ENCODE measurements at places on chromosomes 1 and 21.
A peak's percentile ranks its signal among the peaks of the same experiment; 100 is the strongest.

DNA sequence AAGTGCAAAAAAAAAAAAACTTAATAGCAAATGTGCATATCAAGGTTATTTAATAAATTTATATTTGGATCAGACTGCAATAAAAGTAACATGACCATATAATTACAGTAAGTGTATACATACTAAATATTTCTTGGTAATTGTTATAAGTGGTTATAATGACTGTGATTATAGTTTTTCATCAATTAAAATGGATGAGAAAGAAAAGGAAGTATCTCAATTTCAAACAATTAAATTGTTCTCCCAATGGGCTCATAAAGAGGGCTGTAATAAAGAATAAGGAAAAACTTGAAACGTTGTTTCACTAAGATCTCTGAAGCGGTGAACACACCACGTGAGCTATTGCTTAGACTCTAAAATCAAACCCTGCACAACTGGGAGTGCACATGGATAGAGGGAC, 104.1 kb downstream of the CDC42BPA start:
- DNase-seq = no peak

DNA sequence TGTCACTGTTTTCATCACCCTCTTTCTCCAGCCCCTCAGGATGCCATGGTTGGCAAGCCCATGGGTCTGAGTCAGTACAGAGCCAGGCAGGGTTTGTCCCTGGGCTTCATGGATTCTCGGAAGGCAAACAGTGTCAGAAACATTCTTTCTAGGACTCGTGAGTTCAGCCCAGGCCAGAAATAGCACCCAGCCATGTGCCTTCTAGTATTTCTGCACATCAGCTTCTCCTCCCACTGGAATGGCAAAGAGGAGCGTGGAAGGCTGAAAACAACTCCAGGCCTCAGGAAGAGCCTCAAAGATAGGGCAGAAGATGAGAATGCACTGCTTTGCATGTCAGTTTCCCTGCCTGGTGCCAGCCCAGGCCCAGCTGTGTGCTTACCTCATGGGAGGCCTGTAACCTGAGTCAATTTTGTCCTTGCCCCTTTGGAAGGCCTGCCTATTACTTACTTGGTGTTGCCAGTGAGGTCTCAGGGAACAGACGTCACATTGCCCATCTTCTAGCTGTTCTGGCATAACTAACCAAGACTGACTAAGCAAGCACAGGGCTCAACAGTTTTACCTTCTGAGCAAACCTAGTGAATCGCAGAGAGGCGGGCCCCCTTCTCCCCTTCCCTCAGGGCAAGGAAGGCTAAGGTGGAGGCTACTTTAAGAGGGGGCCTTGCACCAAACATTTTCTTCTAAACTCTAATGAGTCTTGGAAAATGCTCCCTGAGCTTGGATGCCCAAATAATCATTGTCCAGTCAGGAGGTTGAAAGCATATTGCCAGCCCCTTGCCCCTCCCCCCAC, 42.4 kb downstream of the GLUL start:
- DNase-seq = no peak

- no peak for DNase-seq
Measured at GRCh38 chr1:67348586-67349252, 41.0 kb downstream of the IL12RB2 start.

GRCh38 chr1:24930260-24931145, at the start of gene RUNX3:
Gene RUNX3 (minus strand): TSS chr1:24930276. CDS start chr1:24929868, 408 bp downstream.
- DNase-seq = peak; percentile 87

- DNase-seq = no peak
Measured at GRCh38 chr1:36533897-36534296, 51.2 kb upstream of the CSF3R start.

- DNase-seq = no peak
Measured at GRCh38 chr1:225300381-225300780, 127.5 kb downstream of the LBR start.

- DNase-seq = no peak
Measured at GRCh38 chr1:183473217-183473536, 878 bp downstream of the SMG7 start.

DNA sequence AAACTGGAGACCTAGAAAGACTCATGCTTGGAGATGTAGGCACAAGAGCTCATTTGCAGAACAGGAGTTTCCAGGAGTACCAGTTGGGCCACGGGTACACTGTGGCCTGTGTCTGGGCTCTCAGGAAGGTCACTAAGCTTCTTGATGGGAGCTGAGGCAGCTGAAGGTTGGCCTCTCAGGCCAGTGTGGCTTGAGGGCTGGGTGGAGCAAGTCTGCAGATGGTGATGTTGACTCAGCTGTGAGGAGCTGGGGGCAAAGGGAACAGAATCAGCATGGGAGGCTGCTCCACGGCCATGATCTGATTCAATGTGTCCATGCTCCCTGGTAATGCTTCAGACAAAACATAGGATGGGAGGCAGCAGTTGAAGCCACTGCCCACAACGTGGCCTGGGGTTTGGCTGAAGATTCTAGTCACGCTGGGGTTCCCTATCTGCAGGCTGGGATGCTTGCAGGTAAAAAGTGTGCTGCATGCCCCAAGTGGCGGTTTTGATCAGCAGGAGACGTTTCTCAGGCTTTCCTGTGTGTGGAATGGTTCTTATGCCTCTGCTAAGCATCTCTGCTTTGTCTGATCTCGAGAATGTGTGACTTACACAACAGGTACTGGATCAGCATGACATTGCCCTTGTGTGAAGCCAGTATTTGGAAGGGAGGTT, 15.4 kb upstream of the TENT5C start:
- no peak for DNase-seq

DNA sequence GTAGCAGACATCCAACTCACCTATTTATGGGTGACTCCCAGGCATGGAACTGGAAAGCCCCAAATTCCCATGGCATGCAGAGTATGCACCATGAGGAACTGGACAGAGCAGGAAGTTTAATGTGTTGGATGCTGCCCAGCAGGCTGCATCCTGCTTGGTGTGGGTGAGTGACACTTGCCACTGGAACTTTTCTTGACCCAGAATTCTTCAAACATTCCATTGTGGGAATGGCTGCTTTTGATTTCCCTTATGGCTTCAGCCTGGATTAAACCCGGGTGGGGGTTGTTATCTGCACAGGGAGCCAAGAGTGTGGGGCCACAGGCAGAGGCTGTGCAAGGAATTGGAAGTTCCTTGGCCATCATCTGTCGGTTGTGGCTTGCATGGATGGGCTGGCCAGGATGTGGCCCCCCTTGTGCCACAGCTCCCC, 26.9 kb upstream of the BACE2 start:
- no peak for DNase-seq

GRCh38 chr21:15279482-15279881, 214.7 kb upstream of the NRIP1 start:
- no peak for DNase-seq

GRCh38 chr1:199081739-199082138, 442.9 kb downstream of the PTPRC start:
- no peak for DNase-seq

GRCh38 chr1:236164273-236164672, 21.9 kb downstream of the GPR137B start:
- no peak for DNase-seq

GRCh38 chr1:205199090-205199930, 12.2 kb downstream of the DSTYK start:
- no peak for DNase-seq

GRCh38 chr1:21346365-21347071, 56.3 kb upstream of the ECE1 start:
- no peak for DNase-seq

GRCh38 chr1:153081736-153082135, 10.3 kb upstream of the SPRR2B start:
- no peak for DNase-seq

DNA sequence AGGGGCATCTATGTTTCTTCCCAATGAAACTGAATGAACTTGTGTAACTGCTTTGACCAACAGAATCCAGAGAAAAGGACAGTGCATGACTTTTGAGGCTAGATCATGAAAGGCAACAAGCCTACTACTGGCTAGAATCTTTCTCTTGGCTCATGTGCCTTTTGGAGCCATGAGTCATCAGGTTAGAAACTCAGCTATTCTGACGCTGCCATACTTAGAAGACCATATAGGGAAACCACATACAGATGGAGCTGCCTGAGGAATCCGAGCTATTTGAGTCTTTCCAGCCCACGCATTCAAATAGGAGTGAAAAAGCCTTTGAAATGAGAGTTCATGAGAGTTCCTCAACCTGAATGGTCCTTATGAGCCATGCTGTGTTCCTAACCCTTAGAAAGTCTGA, 738.5 kb upstream of the CHRM3 start:
- DNase-seq = no peak

- DNase-seq = no peak
Measured at GRCh38 chr1:150620919-150621318, 8.5 kb downstream of the ENSA start.

DNA sequence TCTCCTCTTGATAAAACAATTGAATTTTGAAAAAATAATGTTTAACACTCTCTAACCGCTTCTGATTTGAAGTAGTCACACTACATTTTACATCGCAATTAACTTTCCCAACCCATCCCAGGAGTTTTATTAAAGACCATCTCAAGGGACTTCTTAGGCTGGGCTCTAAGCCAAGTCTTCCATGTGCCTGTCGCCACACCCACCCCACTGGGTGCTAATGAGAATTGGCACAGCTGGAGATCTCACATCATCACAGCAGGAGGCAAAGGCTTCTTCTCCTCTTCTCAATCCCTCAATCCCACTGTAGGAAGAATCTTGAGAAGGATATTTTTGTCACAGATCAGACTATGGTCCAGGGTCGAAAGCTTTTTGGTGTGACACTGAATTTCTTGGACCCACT, 328.9 kb downstream of the NUF2 start:
- DNase-seq = no peak

- DNase-seq = no peak
Measured at GRCh38 chr1:216044538-216044937, 378.7 kb downstream of the USH2A start.

- no peak for DNase-seq
Measured at GRCh38 chr1:93328809-93329760, 16.6 kb upstream of the DR1 start.

GRCh38 chr1:223430236-223430635, 37.0 kb downstream of the CCDC185 start:
- no peak for DNase-seq

- DNase-seq = peak; percentile 68
Measured at GRCh38 chr21:37461479-37461878, 94.9 kb downstream of the DYRK1A start.

GRCh38 chr1:24325587-24326449, 6.7 kb downstream of the GRHL3 start:
- no peak for DNase-seq

DNA sequence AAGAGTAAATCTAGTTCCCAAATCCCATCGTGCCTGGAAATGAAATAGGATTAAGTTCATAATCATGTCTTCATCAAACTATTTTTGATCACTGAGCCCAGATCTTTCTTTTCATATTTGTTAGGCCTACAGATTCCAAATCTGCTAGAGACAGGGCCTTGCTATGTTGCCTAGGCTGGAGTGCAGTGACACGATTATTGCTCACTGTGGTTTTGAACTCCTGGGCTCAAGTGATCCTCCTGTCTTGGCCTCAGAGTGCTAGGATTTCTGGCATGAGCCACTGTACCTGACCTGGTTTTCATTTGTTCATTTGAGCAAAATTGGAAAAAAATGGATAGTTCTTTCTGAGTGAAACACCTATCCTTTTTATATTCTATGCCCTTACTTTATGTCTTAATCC, 28.0 kb upstream of the DIPK1A start:
- DNase-seq = no peak

GRCh38 chr1:21383785-21384401, 56.0 kb upstream of the NBPF3 start:
- DNase-seq = no peak

- DNase-seq = peak; percentile 77
Measured at GRCh38 chr1:156727926-156728598, at the start of gene METTL25B. Gene METTL25B (plus strand): TSS chr1:156728469. CDS start chr1:156729105, 636 bp downstream.

DNA sequence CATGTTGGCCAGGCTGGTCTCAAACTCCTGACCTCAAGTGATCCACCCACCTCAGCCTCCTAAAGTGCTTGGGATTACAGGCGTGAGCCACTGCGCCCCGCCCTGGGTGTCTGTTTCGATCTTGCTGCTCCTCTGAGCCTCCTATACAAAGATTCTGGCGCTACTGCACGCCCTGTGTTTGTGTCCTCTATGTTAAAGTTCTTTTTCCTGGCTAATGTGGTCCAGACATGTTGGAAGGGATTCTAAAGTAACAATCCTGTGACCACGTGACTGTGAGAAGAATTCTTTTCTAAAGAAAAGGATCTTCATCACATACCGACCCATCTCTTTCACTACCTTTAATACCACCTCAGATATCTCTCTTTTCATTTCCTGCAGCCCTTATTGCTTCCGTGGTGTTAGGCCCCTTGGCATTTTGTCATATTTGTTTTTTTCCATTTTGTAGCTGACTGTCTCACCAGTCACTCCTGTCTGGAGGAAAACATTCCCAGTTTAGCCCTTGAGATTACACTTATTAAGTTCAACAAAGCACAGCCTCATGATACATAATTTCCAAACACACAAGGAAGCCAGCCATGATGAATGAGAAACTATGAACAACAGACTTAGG, 27.2 kb upstream of the ENO1 start:
- DNase-seq = no peak

- no peak for DNase-seq
Measured at GRCh38 chr1:87000460-87000859, 86.0 kb downstream of the HS2ST1 start.

- DNase-seq = no peak
Measured at GRCh38 chr1:161706482-161707347, at the start of gene FCRLA. Gene FCRLA (plus strand): TSS chr1:161707229. CDS start chr1:161707265, 36 bp downstream.

DNA sequence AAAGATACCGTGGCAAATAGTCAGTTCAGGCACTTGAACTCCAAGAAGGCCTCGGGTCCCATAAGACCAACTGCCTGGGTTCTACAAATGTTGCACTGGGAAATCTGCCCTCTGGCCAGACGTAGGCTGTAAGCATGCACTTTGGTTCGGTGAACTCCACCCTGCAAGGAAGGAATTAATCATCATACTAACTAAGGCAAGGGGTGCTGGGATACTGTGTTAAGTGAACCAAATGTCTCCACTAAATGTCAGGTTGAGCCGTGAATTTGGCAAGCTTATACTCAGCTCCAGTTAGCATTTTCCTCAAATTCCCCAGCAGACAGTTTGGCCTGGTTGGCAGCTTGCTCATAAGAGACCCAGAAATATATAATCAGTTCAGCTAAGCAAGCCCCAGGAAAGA, 385.9 kb downstream of the GPATCH2 start:
- no peak for DNase-seq

GRCh38 chr1:81670286-81670685, 130.4 kb upstream of the ADGRL2 start:
- no peak for DNase-seq

GRCh38 chr21:31583498-31583897, 76.0 kb upstream of the SOD1 start:
- no peak for DNase-seq

- no peak for DNase-seq
Measured at GRCh38 chr1:241677201-241677600, 25.1 kb downstream of the WDR64 start.

- DNase-seq = no peak
Measured at GRCh38 chr1:155196103-155196892, 11.4 kb downstream of the THBS3 start.

- DNase-seq = no peak
Measured at GRCh38 chr21:42353623-42354022, 2.8 kb upstream of the TFF2 start.

DNA sequence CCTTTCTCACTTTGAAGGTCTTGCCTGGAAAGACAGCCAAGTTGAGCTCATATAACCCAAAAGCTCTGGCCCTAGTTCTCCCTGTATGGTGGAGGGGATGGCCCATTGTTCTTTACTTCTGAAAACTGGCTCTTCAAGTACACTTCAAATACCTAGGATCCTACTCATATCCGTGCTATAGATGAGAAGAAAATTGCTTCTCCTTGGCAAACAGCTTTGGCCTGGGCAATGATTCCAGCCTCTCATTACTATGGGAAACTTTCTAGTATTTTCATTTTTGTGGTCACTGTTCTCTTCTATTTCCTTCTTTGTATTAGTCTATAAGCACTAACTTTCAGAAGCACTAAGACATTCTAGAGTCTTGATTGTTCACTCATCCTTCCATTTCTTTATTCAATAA, 53.7 kb downstream of the ZNF697 start:
- DNase-seq = no peak

Measured in stimulated activated naive CD4-positive, alpha-beta T cell (primary cell).